ENCODE measurements at places on chromosomes 5 and 9. TPM values are rescaled to one million over a fixed set of nuclear protein-coding genes. Genes with fewer than 3 reads are reported as not detected.

DNA sequence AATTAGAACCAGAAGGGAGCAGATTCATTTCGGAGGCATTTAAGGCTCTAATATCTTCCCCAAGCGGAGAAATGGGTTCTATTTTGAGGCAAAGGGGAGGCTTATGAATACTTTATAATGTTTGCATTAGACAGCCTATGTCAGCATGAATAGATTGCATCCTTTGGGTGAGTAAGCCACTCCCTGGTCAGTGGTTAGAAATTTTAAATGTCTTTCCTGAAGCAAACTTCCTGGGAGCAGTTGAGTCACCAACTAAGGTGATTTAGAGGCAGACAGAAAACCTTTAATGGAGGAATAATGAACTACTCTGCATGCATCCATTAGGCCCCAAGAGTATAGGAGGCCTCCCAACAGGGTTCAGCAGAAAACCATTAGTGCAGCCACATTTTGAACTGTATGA, 204.9 kb downstream of the ELAVL2 start:
- H3K4me1 ChIP-seq = no peaks in the 10 kb centered on the region
- H3K27me3 ChIP-seq = no peaks in the 10 kb centered on the region
- H3K36me3 ChIP-seq = no peaks in the 10 kb centered on the region
- no peak for DNase-seq
- no peak overlapping the region for H3K4me3 ChIP-seq

- no peak overlapping the region for H3K4me3 ChIP-seq
- H3K4me1 ChIP-seq = no peaks in the 10 kb centered on the region
- no peaks in the 10 kb centered on the region for H3K27me3 ChIP-seq
- H3K36me3 ChIP-seq = peaks cover 12% of the 10 kb centered on the region
- DNase-seq = no peak
These were observed 27.9 kb downstream of the SKIC3 start for GRCh38 chr5:95526871-95527270.

DNA sequence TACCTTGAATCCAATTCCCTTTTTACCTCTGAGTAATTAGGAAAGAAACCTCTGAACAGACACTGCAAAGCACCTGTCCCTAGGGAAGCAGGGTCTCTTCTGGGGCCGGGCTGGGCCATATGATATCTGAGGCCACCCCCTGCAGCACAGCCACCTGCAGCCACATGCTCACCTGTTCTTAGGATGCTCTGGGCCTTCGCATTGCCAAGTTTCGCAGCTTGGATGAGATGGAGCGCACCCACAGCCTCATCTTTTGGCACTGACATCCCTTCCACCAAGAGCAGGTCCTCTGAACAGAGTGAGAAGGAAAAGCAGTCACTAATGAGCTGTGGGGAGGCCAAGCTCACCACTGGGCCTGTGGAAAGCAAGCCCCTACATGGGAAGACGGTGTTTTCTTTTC, 27.3 kb downstream of the CLTA start:
- no peak for DNase-seq
- no peak overlapping the region for H3K4me3 ChIP-seq
- H3K36me3 ChIP-seq = peaks cover 7% of the 10 kb centered on the region
- H3K27me3 ChIP-seq = no peaks in the 10 kb centered on the region
- peaks cover 15% of the 10 kb centered on the region for H3K4me1 ChIP-seq

- no peaks in the 10 kb centered on the region for H3K36me3 ChIP-seq
- DNase-seq = no peak
- no peaks in the 10 kb centered on the region for H3K4me1 ChIP-seq
- H3K27ac ChIP-seq = no peak overlapping the region
- no peak overlapping the region for H3K4me3 ChIP-seq
These were observed 30.4 kb downstream of the GABBR2 start for GRCh38 chr9:98678244-98678842.

- no peaks in the 10 kb centered on the region for H3K4me1 ChIP-seq
- no peak overlapping the region for H3K27ac ChIP-seq
- H3K36me3 ChIP-seq = no peaks in the 10 kb centered on the region
- H3K4me3 ChIP-seq = no peak overlapping the region
- no peak for DNase-seq
- H3K27me3 ChIP-seq = no peaks in the 10 kb centered on the region
These were observed 803.4 kb upstream of the CDH10 start for GRCh38 chr5:25448190-25448621.

DNA sequence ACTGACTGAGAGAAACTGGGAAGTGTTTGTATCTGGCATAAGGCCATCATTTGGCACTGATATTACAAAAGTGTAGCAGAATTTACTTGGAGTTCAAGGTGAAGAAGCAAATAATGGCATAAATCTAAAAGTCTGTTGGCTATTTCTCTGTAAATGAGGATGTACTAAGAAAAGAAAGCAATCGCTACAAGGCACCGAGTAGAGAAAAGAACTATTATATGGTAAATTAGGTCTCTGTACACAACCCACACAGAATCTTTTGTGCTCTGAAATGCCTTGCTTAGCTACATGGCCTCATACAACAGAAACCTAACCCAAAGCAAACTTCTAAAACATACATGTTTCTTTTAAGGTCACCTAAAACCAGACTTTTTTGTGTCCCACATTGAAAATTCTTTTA, 290.1 kb upstream of the WWC1 start:
- H3K27me3 ChIP-seq = no peaks in the 10 kb centered on the region
- DNase-seq = no peak
- no peaks in the 10 kb centered on the region for H3K4me1 ChIP-seq
- no peaks in the 10 kb centered on the region for H3K36me3 ChIP-seq
- H3K4me3 ChIP-seq = no peak overlapping the region

DNA sequence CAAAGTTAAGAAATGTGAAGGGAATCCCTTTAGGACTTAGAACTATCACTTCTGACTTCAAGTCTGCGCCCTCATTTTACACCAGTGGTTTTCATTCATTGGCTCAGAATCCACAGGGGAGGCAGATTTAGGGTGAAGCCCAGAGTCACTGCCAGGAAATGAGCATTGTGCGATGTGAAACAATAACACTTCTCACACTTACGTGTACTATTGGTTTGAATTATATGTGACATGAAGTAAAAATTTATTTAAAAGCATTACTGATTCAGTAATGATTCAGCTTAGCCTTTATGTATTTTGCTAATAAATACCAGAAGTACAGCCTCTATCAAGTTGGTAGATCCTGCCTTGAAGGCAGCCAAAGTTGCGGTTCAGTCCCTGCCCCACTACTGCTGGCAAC, 98.6 kb downstream of the PAM start:
- no peaks in the 10 kb centered on the region for H3K4me1 ChIP-seq
- H3K4me3 ChIP-seq = no peak overlapping the region
- no peak overlapping the region for H3K27ac ChIP-seq
- H3K36me3 ChIP-seq = no peaks in the 10 kb centered on the region

LECT2 gene
- not detected for polyA plus RNA-seq

Data from psoas muscle (tissue), 8 donors.